ENCODE measurements at places on chromosomes 6 and 20. TPM values are rescaled to one million over a fixed set of nuclear protein-coding genes. Genes with fewer than 3 reads are reported as not detected.

GRCh38 chr20:64182146-64182865 is 18.1 kb downstream of the MYT1 start:
- no peak overlapping the region for H3K27ac ChIP-seq
- peaks cover 6% of the 10 kb centered on the region for H3K4me1 ChIP-seq
- no peak overlapping the region for H3K4me3 ChIP-seq
- no peaks in the 10 kb centered on the region for H3K27me3 ChIP-seq
- no peak for DNase-seq

GRCh38 chr6:87391334-87391733 is 16.4 kb upstream of the CFAP206 start:
- no peak overlapping the region for H3K4me3 ChIP-seq
- peak; percentile 38 for DNase-seq
- H3K27ac ChIP-seq, result no peak overlapping the region
- H3K36me3 ChIP-seq, result no peaks in the 10 kb centered on the region
- H3K27me3 ChIP-seq, result no peaks in the 10 kb centered on the region

DNA sequence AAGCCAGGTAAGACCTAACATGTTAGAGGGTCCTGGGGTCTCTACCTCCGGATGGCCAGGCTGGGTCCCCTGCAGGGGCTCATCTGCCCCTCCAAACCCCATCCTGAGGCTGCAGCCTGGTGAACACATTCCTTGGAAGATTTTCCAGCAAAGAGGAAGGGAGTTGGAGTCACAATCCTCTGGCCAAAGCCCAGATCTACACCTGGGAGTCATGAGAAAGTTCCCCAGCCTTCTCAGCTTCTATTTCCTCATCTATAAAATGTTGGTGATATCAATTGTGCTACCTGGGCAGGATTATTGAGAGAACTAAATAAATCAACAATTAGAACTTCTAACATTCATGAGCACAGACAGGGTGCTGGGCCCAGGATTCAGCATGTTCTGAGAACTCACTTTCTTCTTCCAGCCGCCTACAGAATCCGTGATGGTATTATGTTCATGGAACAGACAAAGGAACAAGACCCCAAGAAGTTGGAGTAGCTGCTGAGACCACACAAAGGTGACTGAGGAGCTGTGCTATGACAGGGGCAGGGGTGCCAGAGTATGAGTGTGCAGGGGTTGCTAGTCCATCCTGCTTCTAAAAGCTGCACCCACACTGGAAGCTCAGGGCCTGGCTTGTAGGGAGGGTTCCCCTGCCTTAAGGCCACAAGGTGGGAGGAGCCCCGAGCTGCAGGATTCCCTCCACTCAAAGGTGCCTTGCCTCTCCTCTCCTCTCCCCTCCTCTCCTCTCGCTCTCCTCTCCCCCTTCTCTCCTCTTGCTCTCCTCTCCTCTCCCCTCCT is 68.9 kb downstream of the BMP7 start:
- no peaks in the 10 kb centered on the region for H3K27me3 ChIP-seq
- H3K4me1 ChIP-seq, result peaks cover 20% of the 10 kb centered on the region
- no peak for DNase-seq
- no peak overlapping the region for H3K27ac ChIP-seq
- no peaks in the 10 kb centered on the region for H3K36me3 ChIP-seq

GRCh38 chr6:167030222-167031072 is 31.2 kb downstream of the CEP43 start:
- peaks cover 69% of the 10 kb centered on the region for H3K36me3 ChIP-seq
- H3K4me3 ChIP-seq, result no peak overlapping the region
- H3K27me3 ChIP-seq, result no peaks in the 10 kb centered on the region
- no peak overlapping the region for H3K27ac ChIP-seq
- DNase-seq, result no peak
- H3K4me1 ChIP-seq, result 0 out of 2 replicates have a peak, but pooled peaks cover 4% of the 10 kb centered on the region

DNA sequence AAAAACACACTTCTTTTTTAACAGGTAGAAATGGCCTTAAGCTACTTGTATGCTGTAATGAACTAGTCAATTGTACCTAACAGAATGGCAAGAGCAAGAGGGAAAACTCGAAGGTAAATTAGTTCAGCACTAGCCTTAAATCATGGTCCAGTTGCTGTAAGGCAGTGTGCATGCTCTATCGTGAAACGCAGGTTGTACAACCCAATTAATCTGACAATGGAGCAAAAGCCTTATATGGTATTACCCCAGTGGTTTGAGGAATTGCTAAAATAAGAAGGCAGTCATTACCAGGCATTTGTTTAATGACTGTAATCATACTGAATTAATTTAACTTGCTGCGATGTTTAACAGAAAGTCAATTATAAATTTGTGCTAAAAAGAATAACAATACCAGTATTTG is 69.3 kb upstream of the SOX4 start:
- H3K36me3 ChIP-seq, result no peaks in the 10 kb centered on the region
- H3K27me3 ChIP-seq, result no peaks in the 10 kb centered on the region
- no peak overlapping the region for H3K4me3 ChIP-seq
- H3K27ac ChIP-seq, result no peak overlapping the region
- no peak for DNase-seq

DNA sequence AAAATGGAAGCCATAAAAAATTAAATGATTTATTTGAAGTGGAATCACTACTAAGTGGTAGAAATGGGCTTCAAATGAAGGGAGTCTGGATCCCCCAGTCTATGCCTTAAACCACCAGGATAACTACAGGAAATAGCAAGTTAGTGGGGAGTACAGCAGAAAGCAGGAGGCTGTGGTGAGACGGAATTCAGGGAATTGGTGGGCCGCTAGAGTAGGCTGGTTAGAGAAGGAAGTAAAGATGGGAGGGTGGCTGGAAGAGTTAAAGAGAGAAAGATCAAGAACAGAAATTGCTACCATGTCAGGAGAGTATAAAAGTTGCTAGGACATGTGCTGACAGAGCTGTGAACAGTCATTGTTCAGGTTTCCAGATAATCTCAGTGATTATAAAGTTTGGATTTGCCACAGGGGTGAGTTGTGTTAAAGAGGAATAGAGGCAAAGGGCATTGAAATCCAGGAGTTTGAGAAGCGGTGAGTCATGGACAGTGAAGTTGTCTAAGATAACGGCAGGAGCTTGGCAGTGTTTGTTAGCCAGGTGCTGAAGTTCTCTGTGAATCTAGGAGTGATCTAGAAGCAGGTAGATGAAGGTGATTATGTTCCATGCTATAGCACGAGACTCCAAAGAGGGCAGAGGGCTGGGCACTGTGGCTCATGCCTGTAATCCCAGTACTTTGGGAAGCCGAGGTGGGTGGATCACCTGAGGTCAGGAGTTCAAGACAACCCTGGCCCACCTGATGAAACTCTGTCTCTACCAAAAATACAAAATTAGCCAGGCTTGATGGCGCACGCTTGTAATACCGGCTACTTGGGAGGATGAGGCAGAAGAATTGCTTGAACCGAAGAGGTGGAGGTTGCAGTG is 13.7 kb upstream of the HINT3 start:
- DNase-seq, result no peak
- no peak overlapping the region for H3K4me3 ChIP-seq
- H3K36me3 ChIP-seq, result no peaks in the 10 kb centered on the region
- no peaks in the 10 kb centered on the region for H3K4me1 ChIP-seq
- H3K27ac ChIP-seq, result no peak overlapping the region

GRCh38 chr6:47353871-47354270 is 44.2 kb upstream of the TNFRSF21 start:
- no peak overlapping the region for H3K27ac ChIP-seq
- no peaks in the 10 kb centered on the region for H3K36me3 ChIP-seq
- no peak overlapping the region for H3K4me3 ChIP-seq
- DNase-seq, result no peak
- H3K4me1 ChIP-seq, result peaks cover 3% of the 10 kb centered on the region
- H3K27me3 ChIP-seq, result no peaks in the 10 kb centered on the region

DNA sequence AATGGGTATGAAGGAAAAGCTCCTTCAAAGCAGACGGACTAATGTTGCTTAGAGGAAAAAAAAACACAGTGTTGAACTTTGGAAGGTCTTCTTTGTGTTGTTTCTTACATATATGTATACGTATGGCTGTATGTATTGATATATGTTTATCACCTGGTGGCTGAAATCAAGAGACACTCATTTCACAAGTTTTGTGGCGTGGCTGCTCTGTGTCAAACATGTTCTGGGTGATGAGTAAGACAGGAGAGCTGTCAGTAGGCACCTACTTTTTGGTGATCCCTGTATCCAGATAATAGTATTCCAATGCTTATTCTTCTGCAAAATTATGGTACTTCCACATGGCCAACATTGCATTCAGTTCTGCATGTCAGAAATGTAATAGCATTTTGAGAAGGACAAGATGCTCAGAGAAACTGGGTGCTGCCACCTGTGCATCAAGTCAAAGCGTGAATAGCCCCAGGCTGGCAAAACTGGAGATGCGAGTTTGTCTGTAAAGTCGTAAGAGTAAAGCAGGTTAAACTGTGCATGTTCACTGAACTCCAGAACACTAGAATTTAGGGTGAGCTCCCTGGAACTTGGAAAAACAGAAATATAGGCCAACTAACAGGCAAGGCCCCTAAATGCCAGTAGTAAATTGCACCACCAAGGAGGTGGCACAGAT is 67.9 kb downstream of the ARMC2 start:
- DNase-seq, result no peak
- H3K27ac ChIP-seq, result no peak overlapping the region
- H3K27me3 ChIP-seq, result no peaks in the 10 kb centered on the region
- no peak overlapping the region for H3K4me3 ChIP-seq
- H3K36me3 ChIP-seq, result no peaks in the 10 kb centered on the region

GRCh38 chr6:169621311-169621710 is 80.5 kb downstream of the WDR27 start:
- H3K36me3 ChIP-seq, result peaks cover 9% of the 10 kb centered on the region
- H3K4me1 ChIP-seq, result peaks cover 27% of the 10 kb centered on the region
- no peak for DNase-seq

- no peak overlapping the region for H3K27ac ChIP-seq
- no peak for DNase-seq
- no peak overlapping the region for H3K4me3 ChIP-seq
- no peaks in the 10 kb centered on the region for H3K4me1 ChIP-seq
- no peaks in the 10 kb centered on the region for H3K36me3 ChIP-seq
Measured at GRCh38 chr6:113679051-113679450, 178.1 kb upstream of the MARCKS start.

DNA sequence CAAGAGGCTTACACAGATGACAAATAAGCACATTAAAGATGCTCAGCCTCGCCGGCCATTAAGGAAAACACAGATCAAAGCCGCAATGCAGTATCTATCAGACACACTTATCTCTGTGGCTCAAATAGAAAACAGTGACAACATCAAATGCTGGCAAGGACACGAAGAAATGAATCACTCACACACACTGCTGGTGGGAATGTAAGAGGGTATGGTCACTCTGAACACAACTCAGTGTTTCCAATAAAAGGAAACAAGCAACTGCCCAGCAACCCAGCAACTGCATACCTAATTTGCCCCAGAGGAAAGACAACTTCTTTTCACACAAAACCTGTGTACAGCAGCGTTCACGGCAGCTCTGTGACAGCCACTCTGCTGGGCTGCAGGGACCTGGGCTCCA is 155.8 kb downstream of the WDR27 start:
- no peak overlapping the region for H3K4me3 ChIP-seq
- H3K27ac ChIP-seq, result no peak overlapping the region
- no peaks in the 10 kb centered on the region for H3K4me1 ChIP-seq
- H3K27me3 ChIP-seq, result no peaks in the 10 kb centered on the region

DNA sequence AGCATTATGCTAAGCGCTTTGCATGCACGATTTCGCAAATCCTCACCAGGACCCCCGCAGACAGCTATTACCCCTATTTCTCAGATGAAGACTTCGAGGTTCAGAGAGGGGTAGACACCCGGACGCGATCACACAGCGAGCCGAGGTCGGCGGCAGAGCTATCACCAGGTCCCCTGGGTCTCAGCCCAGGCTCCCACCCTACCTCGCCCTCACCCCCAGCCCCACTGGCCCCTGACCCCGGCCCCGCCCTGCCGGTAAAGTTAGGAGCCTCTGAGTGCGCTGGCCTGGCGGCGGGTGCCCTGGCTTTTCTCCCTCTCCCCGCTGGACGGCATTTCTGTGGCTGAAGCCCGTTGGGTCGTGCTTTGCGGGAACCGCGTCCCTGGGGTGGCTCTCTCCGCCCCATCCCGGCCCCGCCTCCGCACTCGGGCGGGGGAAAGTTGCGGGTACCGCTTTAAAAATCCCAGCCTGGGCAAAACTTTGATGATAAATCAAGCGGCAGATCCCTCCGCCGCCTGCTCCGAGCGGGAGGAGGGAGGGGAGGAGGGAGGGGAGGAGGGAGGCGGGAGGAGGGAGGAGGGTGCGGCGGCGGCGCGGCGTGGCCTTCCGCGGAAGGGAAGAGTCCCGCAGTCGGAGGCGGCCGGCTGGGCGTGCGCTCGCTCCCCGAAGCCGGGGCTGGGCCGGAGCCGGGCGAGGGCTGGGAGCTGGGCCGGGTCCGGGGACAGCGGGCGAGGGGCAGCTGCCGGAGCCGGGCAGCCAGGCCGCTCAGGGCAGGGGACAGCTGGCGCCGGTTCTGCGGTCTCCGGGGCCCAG is at the start of gene VSTM2L:
Gene VSTM2L, plus strand, starts transcription at position 624 of the 810 bp plus-strand sequence. CDS start 224 bp downstream, outside the sequence.
- no peak within 1 kb of the TSS for H3K27ac ChIP-seq
- H3K4me1 ChIP-seq, result peaks cover 22% of the 10 kb centered on the region
- DNase-seq, result no peak
- H3K4me3 ChIP-seq, result peak within 1 kb of the TSS; percentile 45
- H3K36me3 ChIP-seq, result no peaks in the 10 kb centered on the region
- no peaks in the 10 kb centered on the region for H3K27me3 ChIP-seq

- H3K4me3 ChIP-seq, result no peak overlapping the region
- peaks cover 11% of the 10 kb centered on the region for H3K4me1 ChIP-seq
- DNase-seq, result no peak
- no peaks in the 10 kb centered on the region for H3K27me3 ChIP-seq
Measured at GRCh38 chr6:156783958-156784357, 6.8 kb downstream of the ARID1B start.

DNA sequence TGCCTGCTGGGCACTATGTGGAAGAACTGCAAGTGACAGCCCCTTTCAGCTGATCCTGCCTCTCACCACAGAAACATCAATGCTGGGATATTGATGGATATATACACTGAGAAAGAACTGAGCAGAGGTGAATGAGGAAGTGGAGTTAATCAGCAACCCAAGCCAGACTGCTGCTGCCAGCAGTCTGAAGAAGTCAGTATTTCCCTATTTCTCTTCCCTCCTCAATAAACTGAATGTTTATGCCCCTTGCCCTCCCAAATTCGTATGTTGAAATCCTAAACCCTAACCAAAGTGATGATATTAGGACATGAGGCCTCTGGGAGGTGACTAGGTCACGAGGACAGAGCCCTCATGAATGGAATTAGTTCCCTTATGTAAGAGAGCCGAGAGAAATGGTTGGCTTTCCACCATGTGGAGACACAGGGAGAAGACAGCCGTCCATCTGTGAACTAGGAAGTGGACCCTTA is 76.3 kb downstream of the CDK19 start:
- no peak overlapping the region for H3K4me3 ChIP-seq
- no peak for DNase-seq
- no peak overlapping the region for H3K27ac ChIP-seq

GRCh38 chr6:73452107-73452461 is at the start of gene CGAS:
Gene CGAS (minus strand): TSS chr6:73452297. CDS start chr6:73452181, 116 bp downstream.
- H3K27ac ChIP-seq, result no peak within 1 kb of the TSS
- peak within 1 kb of the TSS; percentile 82 for H3K4me3 ChIP-seq
- no peak for DNase-seq
- H3K36me3 ChIP-seq, result no peaks in the 10 kb centered on the region
- H3K27me3 ChIP-seq, result no peaks in the 10 kb centered on the region

The CENPW gene
- total RNA-seq, result 104 TPM

The RBPJL gene
- total RNA-seq, result 0.73 TPM

The ADGRF5 gene
- 0.06 TPM for total RNA-seq

The OVOL2 gene
- total RNA-seq, result 11.4 TPM

The KCNK16 gene
- total RNA-seq, result not detected

The SNX3 gene
- 72.5 TPM for total RNA-seq

The VWA7 gene
- 1.5 TPM for total RNA-seq
